Esophagus squamous epithelium (tissue), 5 donors: ENCODE measurements at places on chromosomes 2 and 18.

GRCh38 chr2:65364986-65365733 lies 67.2 kb downstream of the SPRED2 start:
- DNase-seq: no peak

DNA sequence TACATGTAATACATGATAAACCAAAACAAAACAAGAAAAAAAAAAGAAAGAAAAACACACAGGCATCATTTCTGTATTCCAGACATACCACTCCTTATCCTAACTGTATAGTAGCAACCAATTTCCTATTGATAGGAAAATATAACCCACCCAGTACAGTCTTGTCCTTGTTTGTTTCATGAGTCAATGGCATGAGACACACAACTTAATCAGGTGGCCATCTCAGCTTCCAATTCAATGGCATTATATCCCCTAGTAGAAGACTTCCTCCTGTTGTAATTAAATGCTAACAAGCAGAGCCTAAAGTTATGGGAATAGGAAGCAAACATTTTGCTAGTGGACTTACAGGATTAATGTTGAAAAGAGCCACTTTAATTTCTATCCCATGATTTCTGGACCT lies 121.0 kb upstream of the NOL4 start:
- DNase-seq: no peak

DNA sequence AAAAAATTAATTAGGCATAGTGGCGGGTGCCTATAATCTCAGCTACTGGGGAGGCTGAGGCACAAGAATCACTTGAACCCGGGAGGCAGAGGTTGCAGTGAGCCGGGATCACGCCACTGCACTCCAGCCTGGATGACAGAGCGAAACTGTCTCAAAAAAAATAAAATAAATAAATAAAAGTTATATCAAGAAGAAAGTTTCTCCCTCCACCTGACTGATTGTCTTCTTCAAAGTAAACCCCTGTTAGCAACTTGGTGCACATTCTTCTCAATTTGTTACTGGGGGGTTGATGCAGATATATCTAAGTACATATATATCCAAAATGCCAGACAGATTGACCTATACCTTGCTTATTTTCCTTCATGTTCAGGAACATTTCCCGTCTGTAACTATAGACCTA lies 5.2 kb upstream of the MYCN start:
- DNase-seq: no peak

DNA sequence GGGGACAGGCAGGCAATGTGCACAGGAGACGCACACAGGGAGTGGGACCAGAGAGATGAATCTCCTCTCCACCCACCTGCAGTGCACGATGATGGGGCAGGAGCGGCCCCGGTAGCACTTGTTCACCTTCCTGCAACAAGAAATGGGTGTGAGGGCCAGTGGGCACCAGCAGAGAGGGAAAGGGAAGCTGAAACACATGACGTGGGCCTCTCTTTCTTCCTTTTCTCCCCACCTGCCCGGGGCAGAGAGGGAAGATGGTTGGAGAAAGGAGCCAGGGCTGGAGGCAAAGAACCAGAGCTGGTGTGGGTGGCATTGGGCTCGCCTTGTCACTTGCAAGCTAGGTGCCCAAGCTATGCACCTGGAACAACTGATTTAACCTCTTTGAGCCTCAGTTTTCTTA lies 12.2 kb downstream of the DNAJB2 start:
- DNase-seq: no peak

DNA sequence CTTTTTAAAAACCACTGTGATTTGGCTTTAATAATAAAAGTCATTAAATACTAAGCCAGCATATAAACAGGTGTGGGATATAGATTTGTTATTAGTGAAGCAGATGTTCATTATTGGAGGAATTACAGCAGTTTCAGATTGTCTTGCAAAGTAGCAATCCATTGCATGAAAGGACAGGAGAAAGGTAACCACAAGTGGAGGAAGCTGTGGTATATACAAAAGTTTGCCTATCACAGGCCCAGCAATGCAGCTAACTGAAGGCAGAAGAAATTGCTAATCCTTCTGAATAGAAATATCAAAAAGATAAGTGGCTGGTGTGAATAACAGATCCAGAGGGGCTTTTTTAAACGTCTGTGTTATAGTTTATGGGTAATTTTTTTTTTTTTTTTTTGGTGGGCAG lies 199.4 kb downstream of the ZNF385B start:
- no peak for DNase-seq

- no peak for DNase-seq
Measured at GRCh38 chr2:216796115-216796840, 63.6 kb downstream of the TNP1 start.

DNA sequence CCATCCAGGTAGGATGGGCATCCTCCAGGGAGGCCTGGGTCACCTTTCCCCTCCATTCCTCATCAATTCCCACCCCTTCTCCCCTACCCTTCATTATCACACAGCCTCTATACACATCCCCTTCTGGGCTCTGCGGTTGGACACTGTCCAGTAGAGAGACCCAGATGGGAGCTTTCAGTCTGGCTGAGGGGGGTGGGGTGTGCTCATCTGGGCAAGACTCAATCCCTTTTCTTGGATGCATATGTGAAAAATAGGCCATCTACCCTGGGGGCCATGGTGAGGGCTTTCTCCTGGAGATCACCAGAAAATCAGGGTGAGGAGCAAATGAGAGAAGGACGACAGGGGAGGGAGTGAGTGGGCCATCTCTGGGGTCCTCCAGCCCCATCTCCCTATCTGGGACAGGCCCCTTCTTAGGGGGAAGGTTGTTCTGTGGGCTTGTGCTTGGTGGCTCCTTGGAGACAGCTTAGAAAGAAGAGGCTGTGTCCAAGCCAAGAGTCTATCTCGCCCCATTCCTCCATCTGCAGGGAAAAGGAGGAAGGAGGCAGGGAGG lies 160.1 kb downstream of the DYSF start:
- DNase-seq: no peak

GRCh38 chr2:10346929-10347561 lies 44.3 kb downstream of the HPCAL1 start:
- no peak for DNase-seq
